PC-9 (cell line): ENCODE measurements at places on chromosomes 5 and 9.
A peak's percentile ranks its signal among the peaks of the same experiment; 100 is the strongest.

- no peaks in the 10 kb centered on the region for H3K27me3 ChIP-seq
- H3K27ac ChIP-seq, result peak overlapping the region; percentile 43
- H3K4me3 ChIP-seq, result no peak overlapping the region
- no peak for DNase-seq
Observed at GRCh38 chr5:109454731-109455505, 45.1 kb upstream of the PJA2 start.

GRCh38 chr5:41445937-41446563, 64.4 kb downstream of the PLCXD3 start:
- no peaks in the 10 kb centered on the region for H3K4me1 ChIP-seq
- H3K36me3 ChIP-seq, result no peaks in the 10 kb centered on the region
- DNase-seq, result no peak
- H3K27me3 ChIP-seq, result no peaks in the 10 kb centered on the region
- no peak overlapping the region for H3K27ac ChIP-seq

DNA sequence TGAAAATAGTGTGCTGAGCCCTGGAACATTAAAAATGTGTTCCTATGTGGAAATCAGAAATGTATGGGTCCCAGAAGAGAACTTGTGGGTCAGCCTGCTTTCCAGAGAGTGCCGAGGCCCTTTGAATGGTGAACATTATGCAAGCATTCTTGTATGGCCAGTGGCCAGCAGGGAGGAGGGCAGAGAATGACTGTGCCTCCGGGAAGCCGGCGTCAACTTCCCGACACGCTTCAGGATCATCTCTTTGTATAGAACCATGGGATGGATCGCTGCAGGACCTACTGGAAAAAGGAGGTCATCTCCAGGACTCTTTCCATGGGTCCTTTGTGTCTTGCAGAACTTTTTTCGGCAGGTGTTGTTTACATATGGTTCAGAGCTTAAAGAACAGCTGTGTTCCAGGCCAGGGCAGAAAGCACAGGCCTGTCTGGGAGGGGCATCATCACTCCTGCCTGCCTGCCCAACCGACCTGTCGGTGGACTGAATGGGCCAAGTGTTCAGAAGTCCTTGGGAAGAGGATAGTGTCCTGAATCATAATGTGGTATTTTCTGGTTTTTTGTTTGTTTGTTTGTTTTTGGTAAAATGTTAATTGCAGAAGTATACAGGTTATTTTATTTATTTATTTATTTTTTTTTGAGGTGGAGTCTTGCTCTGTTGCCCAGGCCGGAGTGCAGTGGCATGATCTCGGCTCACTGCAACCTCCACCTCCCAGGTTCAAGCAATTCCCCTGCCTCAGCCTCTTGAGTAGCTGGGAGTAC, 9.0 kb downstream of the PRRC2B start:
- peaks cover 8% of the 10 kb centered on the region; the same call in 1 of the 2 replicates for H3K36me3 ChIP-seq
- DNase-seq, result no peak
- no peaks in the 10 kb centered on the region for H3K27me3 ChIP-seq
- H3K4me1 ChIP-seq, result peaks cover 14% of the 10 kb centered on the region

GRCh38 chr5:90093751-90094485, 315.6 kb downstream of the CETN3 start:
- H3K4me3 ChIP-seq, result no peak overlapping the region
- H3K27ac ChIP-seq, result no peak overlapping the region
- no peaks in the 10 kb centered on the region for H3K36me3 ChIP-seq
- DNase-seq, result no peak
- peaks cover 9% of the 10 kb centered on the region; the same call in 1 of the 2 replicates for H3K4me1 ChIP-seq

GRCh38 chr9:7783635-7784063, 15.9 kb downstream of the DMAC1 start:
- H3K27ac ChIP-seq, result no peak overlapping the region
- H3K4me1 ChIP-seq, result no peaks in the 10 kb centered on the region
- H3K36me3 ChIP-seq, result no peaks in the 10 kb centered on the region
- no peak overlapping the region for H3K4me3 ChIP-seq
- H3K27me3 ChIP-seq, result no peaks in the 10 kb centered on the region

DNA sequence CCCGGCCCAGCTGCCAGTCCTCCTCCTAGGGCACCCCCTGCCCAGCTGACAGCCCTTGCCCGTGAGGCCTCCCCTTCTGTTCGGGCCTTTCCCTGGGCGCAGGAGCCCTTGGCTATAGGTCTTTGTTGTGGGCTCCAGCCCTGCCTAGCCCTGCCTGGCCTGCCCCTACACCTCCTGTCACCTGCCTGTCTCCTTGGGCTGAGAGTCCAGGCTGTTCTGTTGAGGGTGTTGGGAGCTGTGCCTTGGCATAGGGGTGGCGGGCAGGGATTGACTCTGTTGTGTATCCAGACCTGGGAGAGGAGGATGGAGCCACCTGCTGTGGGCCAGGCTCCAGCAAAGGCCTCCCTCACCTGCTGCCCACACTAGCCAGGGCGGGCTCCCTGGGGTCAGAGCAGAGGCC, 11.6 kb downstream of the FCN2 start:
- H3K27ac ChIP-seq, result no peak overlapping the region
- peaks cover 94% of the 10 kb centered on the region for H3K27me3 ChIP-seq
- no peaks in the 10 kb centered on the region for H3K4me1 ChIP-seq
- no peaks in the 10 kb centered on the region for H3K36me3 ChIP-seq
- DNase-seq, result no peak

DNA sequence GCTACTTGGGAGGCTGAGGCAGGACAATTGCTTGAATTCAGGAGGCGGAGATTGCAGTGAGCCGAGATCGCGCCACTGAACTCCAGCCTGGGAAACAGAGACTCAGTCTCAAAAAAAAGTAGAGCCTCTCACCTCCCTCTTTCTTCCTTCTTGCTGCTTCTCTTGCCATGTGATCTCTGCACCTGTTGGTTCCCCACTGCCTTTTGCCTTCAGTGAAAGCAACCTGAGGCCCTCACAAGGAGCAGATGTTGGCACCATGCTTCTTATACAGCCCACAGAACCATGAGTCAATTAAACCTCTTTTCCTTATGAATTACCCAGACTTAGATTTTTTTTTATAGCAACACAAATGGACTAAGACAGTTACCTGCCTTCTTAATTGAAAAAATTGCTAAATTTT, 45.6 kb upstream of the GLRX start:
- H3K4me3 ChIP-seq, result no peak overlapping the region
- no peak for DNase-seq
- H3K27me3 ChIP-seq, result no peaks in the 10 kb centered on the region
- H3K4me1 ChIP-seq, result peaks cover 7% of the 10 kb centered on the region

- no peaks in the 10 kb centered on the region for H3K36me3 ChIP-seq
- DNase-seq, result no peak
- H3K27ac ChIP-seq, result no peak overlapping the region
- peak overlapping the region; percentile 11; the same call in 1 of the 2 replicates for H3K4me3 ChIP-seq
Observed at GRCh38 chr9:122213589-122214413, 15.0 kb downstream of the LHX6 start.

- H3K4me1 ChIP-seq, result no peaks in the 10 kb centered on the region
- no peaks in the 10 kb centered on the region for H3K27me3 ChIP-seq
- H3K36me3 ChIP-seq, result no peaks in the 10 kb centered on the region
- DNase-seq, result no peak
Observed at GRCh38 chr9:93038918-93039317, 19.6 kb upstream of the SUSD3 start.

DNA sequence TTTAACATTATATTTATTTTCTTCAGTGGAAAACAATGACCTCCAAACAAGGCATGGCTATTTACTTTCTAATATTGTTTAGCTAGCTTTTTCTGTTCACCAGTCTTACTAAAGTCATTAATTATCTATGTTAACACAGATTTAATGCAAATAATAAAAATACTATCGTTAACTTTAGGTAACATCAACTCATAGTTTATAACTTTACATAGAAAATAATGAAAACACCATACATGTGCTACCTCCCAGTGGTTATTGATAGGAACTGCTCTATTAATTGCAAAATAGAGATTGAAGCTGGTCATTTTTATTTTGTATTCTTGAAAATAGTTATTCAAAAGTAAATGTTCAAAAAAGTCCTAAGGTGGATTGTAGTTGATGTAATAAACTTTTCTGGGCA, 78.3 kb upstream of the HCN1 start:
- no peak overlapping the region for H3K4me3 ChIP-seq
- no peaks in the 10 kb centered on the region for H3K4me1 ChIP-seq
- H3K27ac ChIP-seq, result no peak overlapping the region
- no peaks in the 10 kb centered on the region for H3K27me3 ChIP-seq
- H3K36me3 ChIP-seq, result no peaks in the 10 kb centered on the region

- H3K27me3 ChIP-seq, result no peaks in the 10 kb centered on the region
- no peak for DNase-seq
- no peak overlapping the region for H3K27ac ChIP-seq
- peaks cover 25% of the 10 kb centered on the region for H3K4me1 ChIP-seq
- H3K4me3 ChIP-seq, result no peak overlapping the region
Observed at GRCh38 chr5:72518001-72518683, 10.9 kb upstream of the ZNF366 start.

- no peaks in the 10 kb centered on the region for H3K36me3 ChIP-seq
- H3K4me1 ChIP-seq, result no peaks in the 10 kb centered on the region
- DNase-seq, result no peak
- H3K4me3 ChIP-seq, result no peak overlapping the region
- no peak overlapping the region for H3K27ac ChIP-seq
Observed at GRCh38 chr9:96192710-96193109, 109.3 kb downstream of the HSD17B3 start.

DNA sequence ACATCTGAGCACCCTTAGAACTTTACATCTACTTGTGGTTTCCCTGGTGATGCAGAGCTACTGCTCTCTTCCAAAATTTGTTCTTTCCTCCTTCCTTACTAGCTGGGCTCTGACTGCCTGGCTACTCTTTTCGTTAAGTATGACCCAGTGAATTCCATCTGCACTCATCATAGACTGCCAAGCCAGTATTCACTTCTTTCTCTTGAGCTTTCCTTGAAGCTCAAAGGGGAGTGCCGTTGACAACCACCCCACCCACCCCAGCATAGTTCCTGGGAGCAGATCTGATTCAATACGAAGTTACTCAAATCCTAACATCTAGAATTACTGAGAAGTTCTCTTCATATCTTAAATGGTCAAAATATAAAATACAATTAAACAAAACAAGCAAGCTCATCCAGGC, 190.5 kb downstream of the ADAMTS12 start:
- no peak overlapping the region for H3K27ac ChIP-seq
- H3K36me3 ChIP-seq, result no peaks in the 10 kb centered on the region
- no peaks in the 10 kb centered on the region for H3K27me3 ChIP-seq
- no peaks in the 10 kb centered on the region for H3K4me1 ChIP-seq
- no peak overlapping the region for H3K4me3 ChIP-seq

DNA sequence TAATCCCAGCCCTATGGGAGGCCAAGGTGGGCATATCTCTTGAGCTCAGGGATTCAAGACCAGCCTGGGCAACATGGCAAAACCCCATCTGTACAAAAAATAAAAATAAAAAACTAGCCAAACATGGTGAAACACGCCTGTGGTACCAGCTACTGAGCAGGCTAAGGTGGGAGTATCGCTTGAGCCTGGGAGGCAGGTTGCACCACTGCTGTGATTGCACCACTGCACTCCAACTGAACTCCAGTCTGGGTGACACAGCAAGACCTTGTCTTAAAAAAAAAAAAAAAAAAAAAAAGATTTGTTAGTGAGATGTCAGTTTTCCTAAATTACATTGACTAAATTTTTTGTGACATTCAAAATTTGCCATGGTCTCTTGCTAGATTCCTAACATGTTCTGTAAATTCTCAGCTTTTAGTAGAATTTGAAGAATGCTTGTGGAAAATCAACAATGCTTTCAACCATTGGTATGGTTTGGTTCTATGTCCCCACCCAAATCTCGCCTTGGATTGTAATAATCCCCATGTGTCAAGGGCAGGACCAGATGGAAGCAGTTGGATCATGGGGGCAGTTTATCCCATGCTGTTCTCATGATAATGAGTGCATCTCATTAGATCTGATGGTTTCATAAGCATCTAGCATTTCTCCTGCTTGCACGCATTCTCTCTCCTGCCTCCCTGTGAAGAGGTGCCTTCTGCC, 236.1 kb downstream of the ARRDC3 start:
- no peak for DNase-seq
- no peak overlapping the region for H3K27ac ChIP-seq
- H3K36me3 ChIP-seq, result no peaks in the 10 kb centered on the region
- no peak overlapping the region for H3K4me3 ChIP-seq

DNA sequence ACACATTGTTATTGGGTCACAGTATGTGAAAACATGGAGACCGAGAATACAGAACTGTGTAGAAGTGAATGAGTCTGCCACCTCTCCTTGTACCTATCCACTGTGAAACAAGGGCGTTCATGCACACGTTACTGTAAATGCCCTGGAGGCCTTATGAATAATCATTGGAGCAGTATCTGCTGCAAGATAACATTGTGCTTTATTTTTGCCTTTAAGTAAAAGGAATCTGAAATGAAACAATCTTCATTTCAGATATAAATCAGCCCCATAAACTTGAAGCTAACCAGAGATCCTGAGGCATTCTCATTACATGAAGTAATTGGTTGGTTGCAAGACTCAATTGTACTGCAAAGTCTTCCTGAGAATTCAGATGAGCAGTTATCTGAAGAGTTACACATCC, 419.6 kb downstream of the KDM4C start:
- no peak overlapping the region for H3K4me3 ChIP-seq
- DNase-seq, result no peak
- no peaks in the 10 kb centered on the region for H3K36me3 ChIP-seq
- no peaks in the 10 kb centered on the region for H3K4me1 ChIP-seq
- no peaks in the 10 kb centered on the region for H3K27me3 ChIP-seq

DNA sequence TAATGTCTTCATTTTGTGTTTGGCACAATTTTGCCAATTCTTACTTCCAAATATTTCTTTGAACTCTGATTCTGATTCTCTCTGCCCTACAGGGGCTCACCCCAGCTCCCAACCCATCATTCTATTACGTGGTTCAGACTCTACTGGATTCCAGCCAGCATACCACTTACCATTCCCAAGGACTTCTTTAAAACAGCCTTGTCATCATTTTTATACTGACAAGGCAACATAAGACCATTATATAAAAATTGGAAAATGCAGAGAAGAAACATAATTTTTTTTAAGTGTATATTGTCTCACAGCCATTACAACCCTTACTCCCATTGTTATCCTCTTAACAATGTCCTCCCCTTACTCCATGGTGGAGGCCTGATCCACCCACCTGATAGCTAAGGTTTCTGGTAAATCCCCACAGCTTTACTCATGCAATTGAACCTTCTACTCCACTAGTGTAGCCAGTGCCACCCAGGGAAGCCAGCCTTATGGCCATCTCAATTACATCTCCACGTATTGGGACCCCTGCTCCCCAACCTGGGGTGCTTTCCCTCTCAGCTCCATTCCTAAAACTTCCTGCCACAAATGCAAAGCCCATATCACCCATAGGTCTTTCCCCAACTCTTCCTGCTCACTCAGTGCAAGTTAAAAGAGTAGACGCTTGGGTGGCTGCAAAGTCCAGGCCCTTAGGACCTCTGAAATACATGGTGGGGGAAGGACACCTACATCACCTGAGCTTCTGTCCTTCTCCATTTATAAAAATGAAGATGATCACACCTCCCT, 19.1 kb downstream of the UGT3A2 start:
- no peaks in the 10 kb centered on the region for H3K4me1 ChIP-seq
- no peak for DNase-seq
- H3K27me3 ChIP-seq, result peaks cover 28% of the 10 kb centered on the region; the same call in 1 of the 2 replicates
- H3K36me3 ChIP-seq, result no peaks in the 10 kb centered on the region
- no peak overlapping the region for H3K27ac ChIP-seq
- no peak overlapping the region for H3K4me3 ChIP-seq
